ENCODE measurements at places on chromosomes 12 and 14.

DNA sequence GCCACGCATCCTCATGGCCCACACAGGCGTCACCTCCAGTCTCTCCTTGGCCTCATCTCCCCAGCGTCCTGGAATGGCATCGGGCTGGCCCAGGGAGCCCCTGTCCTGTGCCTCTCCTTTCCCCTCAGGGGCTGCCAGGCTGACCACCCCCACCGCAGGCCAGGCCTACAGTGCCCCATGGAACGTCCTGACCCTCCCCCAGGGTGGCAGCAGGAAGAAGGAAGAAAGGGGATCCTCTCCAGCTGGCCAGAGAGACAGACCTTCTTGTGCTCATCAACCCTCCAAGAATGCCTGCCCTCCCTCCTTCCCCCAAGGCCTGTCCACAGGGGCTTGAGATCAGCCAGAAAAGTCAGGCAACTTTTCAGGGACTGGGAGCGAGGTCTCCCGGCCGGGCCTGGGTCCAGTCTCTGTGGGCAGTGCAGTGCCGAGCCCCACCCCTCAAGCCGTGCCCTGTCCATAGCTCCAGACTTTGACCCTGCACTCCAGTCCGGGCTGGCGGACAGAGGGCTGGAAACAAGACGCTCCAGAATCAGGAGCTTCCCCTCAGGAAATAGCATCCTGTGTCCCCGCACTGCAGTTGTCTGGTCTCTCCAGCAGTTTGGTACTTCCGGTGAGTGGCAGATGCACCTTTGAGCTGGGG, at the start of gene DAO:
TSS of gene DAO (plus strand) at position 478 of the 640 bp plus-strand sequence. CDS start 4,915 bp downstream, outside the sequence.
- DNase-seq: no peak

GRCh38 chr12:1741154-1741949, 50.5 kb downstream of the ADIPOR2 start:
- no peak for DNase-seq

DNA sequence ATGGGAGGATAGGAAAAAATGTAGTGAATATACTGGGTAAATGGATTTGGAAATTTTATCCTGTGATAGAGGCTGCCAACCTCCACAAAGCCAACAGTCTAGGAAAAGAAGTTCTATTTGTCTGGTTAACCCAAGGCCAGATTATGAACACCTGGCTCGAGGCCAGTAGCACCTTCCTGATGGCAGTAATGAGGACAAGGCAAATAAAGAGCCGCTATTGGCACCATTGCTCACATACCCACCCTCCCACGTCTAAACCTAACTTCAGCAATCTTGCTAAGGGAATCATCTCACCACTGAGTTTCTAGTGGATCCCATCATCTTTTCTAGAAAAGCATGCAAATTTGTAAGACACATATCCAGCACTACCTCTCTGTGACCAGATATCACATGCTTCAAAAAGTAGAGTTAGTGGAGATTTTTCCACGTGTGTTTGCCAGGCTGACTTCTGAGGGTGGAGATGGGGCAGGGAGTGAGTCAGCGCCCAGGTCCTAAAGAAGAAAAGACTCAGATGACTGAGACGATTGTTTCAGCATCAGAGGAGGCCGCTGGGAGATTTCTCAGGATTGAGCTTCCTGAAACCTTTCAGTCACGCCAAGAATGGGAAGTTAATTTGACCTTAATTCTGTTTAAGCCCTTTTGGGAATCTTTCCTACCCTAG, 362.9 kb downstream of the EMP1 start:
- peak; percentile 11 for DNase-seq

DNA sequence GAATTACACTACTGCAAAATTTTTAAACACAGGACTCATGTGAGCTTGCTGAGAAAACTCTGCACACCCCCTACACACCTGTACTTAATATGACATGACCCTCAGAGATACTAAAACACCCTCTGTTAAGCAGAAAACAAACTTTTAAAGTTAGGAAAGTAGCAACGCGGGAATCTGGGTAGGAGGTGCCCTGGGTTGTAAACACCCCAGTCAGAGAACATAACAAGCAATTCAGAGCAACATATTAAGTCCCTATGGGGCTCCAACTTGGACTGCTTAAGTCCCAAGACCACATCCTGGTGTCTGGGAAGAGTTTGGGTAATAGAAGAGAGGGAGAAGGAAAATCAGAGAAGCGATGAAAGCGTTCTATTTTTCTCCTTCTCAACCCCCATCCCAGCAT, 1.2 kb downstream of the ATF7 start:
- no peak for DNase-seq

DNA sequence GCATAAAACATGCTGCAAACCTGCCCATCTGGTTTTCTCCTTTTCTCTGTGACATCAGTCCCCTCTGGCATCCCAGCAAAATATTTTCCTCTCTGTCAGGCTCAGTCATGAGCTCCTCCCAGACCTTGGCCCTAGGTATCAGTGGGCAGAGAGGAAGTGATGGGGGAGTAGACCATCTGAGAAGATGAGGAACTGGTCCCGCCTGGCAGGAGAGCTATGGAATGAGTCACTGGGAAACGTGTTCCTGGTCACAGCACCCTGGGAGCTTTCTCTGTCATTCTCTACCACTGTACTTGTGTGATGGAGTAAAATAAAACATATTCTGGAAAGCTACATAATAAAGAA, 5.0 kb upstream of the SRSF9 start:
- no peak for DNase-seq

DNA sequence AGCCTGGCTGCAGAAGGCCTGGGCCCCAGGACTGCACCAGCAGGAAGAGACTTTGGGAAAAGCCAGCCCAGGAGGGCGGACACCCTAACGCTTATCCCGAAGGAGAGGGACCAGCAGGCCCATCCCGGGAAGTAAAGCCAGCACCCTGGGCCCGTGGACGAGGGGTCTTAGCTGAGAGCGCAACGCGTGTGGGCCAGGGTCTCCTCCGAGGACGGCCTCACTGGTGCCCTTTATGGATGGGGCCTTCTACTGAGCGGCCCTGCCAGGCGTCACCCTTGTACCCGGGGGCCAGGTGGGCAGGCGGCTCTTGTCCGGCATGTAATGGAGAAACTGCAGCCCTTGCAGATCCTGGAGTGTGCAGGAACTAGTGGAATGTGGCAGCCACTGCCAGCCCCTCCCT, 14.1 kb downstream of the TEDC1 start:
- no peak for DNase-seq

DNA sequence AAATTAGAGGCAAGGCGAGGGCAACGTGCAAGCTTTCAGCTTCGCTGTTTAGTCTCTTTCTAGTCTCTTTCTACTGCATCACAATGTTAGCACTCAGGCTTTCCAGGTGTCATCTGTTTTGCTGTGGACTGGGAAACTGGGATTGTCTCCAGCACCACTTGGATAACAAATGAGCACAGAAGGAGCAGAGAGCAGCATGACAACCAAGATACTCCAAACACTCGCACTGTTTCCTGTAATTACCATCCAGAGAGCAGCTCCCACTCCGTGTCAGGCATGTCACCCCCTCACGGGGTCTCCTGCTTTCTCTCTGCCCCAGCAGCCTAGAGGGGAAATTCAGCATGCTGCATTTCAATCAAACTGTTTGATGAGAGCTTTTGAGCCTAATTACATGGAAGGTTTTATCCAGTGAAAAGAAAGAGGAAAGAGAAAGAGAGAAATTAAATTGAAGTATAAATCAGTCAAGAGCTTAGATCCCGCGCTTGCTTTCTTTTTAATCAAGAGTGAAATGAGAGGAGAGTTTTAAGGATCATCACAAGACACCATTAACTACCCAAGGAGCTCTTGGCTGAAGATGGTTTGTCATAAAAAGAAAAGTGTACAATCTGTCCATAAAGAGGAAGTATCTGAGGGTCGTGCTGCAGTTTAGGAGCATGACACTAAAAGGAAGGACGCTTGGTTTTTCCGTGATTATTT, 917.7 kb downstream of the DIO2 start:
- DNase-seq: no peak

DNA sequence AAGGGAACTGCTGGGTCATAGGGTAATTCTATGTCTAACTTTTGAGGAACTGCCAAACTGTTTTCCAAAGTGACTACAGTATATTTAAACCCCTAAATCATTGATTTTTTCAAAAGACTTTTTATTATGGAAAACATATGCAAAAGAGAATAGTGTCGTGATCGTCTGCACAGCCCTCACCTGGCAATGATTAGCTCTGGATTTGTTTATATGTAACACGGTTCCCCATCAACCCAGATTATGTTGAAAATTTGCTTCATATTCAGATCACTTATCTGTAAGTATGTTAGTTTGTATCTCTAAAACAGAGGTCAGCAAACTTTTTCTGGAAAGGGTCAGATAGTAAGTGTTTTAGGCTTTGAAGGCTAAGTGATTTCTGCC, 52.7 kb downstream of the CCDC92 start:
- DNase-seq: no peak

DNA sequence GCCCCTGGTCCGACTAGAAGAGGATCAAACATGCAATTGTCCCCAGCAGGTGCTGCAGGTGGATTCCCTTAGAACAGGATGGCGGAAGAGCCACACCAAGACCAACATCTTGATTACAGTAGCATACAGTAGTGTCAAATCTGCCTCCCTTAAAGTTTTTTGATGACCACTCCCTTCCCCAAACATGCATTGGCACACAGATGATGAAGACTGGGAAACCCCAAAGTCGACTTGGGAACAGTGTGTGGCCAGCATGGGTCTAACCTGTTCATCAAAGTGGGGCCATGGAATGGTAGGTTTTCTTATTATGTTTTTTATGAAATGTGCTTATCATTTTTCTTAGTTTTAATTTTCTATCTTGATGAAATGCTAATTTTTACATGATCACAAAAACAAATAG, 8.8 kb downstream of the PLXNC1 start:
- DNase-seq: no peak

Measured in NCI-H345 (cell line).